ENCODE measurements at places on chromosomes 7 and 10.

DNA sequence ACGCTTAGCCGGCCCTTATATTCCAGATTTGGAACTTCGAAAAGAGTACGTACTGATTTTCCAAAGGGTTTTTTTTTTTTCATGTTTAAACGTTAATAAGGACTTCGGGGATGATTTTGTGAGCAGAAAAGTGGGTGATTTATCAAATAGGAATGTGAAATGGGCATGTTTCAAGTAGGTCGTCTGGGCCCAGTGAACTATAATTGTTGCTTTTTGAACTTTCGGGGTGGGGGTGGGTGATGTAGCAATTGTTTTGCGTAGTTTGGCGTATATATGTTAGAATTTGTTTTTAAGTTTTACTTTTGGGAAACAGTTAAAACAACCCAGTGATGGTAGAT lies 299 bp upstream of the PBLD start:
- DNase-seq, result no peak

GRCh38 chr7:26620352-26620751 lies 244.0 kb downstream of the SKAP2 start:
- no peak for DNase-seq

GRCh38 chr7:71746006-71746405 lies 614.1 kb downstream of the GALNT17 start:
- no peak for DNase-seq

- no peak for DNase-seq
These were observed 11.4 kb downstream of the JCAD start for GRCh38 chr10:30047924-30048531.

DNA sequence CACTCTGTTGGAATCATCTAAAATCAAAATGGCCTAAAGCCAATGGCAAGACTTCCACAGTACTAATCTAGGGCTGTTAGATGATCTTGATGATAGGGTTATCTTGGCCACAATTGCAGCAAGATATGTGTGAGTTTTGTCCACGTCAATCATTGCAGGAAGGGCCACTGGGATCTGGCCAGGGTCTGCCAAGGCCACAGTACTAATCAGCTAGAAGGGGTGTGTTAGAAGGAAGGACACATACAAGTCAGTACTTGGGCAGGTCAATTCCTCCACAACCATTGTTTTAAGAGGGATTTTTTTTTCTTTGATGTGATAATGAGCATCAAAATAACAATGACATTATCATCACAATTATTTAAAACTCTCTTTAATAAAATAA lies 1.6 kb downstream of the LMOD2 start:
- no peak for DNase-seq

GRCh38 chr7:136336932-136337331 lies 359.8 kb upstream of the MTPN start:
- DNase-seq, result no peak

DNA sequence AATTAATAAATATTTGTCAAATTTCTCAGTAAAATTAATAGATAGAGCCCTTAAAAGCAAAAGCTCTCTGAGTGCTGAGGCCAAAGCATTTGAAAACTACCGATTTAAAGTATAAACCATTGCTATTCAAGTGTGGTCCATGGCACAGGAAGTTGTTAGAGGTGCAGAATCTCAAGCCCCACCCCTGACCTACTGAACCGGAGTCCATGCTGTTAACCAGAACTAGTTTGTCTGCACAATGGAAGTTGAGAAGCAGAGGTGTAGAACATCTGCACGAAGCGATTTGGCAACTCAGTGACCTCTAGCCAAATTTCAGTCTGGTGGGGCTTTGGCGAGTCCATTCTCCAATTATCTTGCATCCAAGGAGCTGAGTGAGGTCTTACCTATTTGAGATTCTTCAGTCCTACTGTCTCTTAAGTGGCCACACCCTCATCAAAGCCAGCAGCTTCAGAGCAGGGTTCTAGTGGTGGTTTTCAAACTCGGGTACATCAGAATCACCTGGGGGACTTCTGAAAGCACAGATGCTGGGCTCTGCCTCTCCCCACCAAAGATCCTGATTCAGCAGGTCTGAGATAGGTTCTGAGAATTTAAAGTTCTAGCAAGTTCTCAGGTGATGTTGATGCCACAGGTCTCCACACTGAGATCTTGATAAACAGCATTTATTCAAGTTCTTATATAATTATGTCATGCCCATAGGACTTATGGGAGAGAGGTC lies 96.8 kb upstream of the SAMD8 start:
- DNase-seq, result no peak

GRCh38 chr10:11058965-11059364 lies 41.3 kb downstream of the CELF2 start:
- DNase-seq, result no peak

GRCh38 chr10:132173185-132173584 lies 13.6 kb upstream of the DPYSL4 start:
- DNase-seq, result no peak

GRCh38 chr7:137976696-137977095 lies 25.2 kb downstream of the CREB3L2 start:
- no peak for DNase-seq

- no peak for DNase-seq
These were observed 4.6 kb downstream of the NKX2-3 start for GRCh38 chr10:99537086-99537988.

DNA sequence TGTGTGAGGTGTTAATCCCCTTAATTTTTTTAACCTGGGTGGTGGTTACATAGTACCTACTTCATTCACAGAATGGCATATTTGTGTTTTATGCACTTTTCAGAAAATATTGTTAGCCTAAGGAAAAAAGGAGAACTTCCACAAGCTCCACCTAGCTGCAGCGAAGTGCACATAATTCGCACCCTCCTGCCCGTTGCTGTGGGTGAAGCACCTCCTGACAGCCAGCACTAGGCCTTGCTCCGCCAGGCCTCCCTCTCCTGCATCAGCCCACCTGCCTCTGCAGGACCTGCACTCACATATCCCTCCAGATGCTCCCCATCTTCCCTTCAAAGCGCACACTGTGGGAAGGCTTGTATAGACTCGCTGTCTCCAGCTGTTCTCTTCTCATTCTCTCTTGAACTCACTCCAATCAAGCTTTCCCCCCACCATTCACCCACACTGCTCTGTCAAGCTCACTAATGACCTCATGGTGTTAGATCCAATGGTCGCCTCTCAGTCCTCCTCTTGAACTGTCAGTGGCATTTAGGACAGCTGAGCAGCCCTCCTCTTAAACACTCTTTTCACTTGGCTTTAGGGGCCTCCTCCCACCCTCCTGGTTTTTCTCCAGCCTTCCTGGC lies 20.7 kb upstream of the GRID1 start:
- DNase-seq, result no peak

DNA sequence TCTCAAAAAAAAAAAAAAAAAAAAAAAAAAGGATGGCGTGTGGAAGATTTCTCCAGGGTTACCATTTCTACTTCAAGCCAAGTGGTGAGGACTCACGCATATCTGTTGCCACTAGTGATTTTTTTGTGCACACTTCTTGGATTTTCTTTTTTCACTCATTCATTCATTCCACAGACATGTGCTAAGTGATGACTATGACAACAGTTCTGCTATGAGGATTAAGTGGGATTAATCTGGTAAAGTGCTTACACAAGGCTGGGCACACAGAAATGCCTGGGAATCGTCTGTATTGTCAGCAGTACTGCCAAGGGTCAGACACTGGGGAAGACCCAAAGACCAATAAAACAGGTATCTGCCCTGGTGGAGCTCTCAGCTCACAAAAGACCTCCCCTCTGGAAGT lies 6.3 kb upstream of the OPN1SW start:
- no peak for DNase-seq

Data from NCI-H2081 treated with DMSO at 0.1 percent for 48 hours (cell line).